HS-5 (cell line): ENCODE measurements at places on chromosomes 2 and 18.

GRCh38 chr2:96930351-96931010 lies 55.9 kb downstream of the FAM178B start:
- DNase-seq, result no peak

DNA sequence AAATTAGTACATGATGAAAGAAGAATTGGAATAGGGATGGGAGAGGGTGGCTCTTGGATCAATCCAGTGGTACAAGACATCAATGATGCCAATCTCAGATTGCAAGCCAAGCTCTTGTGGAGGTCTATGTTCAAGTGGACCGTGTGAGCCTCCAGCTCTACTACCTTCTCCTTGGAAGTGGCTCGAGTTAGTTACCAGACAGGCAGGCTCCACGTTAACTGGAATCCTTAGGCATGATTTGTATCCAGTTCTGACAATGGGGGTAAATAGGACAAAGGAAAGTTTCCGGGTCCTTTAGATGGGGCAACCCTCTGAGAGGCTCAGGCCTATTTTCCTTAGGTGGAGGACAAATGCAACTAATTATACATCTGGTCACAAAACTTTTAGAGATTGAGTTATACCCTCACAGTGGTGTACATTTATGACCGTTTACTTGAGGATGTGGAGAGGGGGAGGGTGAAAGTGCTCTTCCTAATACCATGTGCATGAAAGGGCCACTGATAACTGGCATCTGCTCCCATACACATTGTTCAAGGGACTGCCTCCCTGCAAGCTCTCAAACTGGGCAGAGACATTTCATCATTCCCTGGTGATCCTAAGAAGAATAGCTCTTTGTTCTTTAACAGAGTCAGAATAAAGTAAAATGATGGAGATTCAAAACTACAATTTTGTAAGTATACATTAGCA lies 180.2 kb downstream of the SOCS6 start:
- no peak for DNase-seq

- peak; percentile 49 for DNase-seq
Measured at GRCh38 chr2:235493775-235494715, at the start of gene AGAP1. TSS of gene AGAP1 (plus strand) at chr2:235494043.

GRCh38 chr2:113829270-113829669 lies 60.6 kb upstream of the ACTR3 start:
- no peak for DNase-seq

DNA sequence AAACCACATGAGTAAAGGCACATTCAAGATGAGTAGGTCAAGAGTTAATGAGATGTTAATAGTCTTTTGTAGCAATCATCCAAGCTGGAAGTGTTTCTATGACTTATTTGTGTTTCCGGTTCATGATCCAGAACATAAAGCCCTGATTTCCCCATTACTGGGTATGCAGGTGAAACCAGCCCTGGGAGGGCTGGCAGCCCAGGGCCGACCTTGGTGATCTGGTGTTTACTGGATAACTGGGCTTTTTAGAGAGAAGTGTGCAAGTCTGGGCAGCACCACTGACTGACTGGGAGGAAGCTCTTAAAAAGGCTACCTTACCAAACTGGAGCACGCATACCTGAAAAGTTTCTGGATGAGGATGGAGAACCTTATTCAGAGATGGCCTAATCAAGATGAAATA lies 431.6 kb upstream of the VRK2 start:
- no peak for DNase-seq

DNA sequence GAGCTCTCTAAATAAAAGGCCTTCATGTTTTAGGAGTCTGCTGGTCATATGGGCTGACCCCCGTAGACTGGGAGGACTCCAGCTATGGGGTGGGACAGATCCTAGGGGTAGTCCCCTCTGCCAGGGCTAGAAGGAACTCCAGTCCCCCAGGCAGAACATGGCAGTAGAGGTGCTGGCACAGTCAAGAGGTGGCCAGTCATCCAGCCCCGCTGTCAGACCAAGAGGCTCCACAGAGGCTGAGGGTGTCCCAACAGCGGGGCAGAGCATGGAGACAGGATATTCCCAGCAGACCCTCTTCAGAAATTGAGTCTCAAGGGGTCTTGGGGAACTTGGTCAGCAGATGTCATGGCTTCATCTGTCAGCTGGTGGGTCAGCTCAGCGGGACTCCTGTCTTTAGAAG lies 76.6 kb downstream of the LONRF2 start:
- no peak for DNase-seq

GRCh38 chr2:127027715-127028114 lies 79.2 kb downstream of the BIN1 start:
- no peak for DNase-seq

- no peak for DNase-seq
Measured at GRCh38 chr2:182818501-182818900, 47.9 kb downstream of the FRZB start.

DNA sequence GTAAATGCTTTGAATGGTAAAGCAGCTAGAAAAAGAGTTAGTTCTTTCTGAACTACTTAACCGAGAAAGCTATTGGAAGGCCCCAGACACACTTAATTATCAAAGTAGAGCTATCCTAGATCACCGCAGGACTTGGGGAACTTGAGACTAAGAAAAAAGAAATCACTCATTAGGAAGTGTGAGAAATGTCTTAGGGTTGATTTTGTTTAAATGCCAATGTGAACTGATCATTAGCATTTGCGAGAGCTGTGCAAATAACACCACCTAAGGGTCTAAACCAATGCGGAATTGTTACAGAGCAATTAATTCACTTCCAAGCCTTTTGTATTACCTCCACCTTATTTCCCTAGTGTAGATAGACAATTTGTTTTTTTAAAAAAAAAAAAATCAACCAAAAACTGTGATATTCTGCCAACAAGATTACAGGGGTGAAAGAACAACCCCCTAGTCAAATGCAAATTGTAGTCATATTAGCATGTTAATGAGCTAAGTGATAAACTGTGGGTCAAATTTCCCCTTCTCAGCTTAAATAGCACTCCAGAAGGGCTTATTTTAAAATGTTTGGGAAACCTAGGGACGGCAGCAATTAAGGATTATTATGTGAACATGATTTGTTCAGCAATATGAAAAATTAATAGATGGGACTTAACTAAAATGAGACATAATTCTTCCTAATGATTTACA lies 246.2 kb upstream of the STON1 start:
- DNase-seq, result no peak

DNA sequence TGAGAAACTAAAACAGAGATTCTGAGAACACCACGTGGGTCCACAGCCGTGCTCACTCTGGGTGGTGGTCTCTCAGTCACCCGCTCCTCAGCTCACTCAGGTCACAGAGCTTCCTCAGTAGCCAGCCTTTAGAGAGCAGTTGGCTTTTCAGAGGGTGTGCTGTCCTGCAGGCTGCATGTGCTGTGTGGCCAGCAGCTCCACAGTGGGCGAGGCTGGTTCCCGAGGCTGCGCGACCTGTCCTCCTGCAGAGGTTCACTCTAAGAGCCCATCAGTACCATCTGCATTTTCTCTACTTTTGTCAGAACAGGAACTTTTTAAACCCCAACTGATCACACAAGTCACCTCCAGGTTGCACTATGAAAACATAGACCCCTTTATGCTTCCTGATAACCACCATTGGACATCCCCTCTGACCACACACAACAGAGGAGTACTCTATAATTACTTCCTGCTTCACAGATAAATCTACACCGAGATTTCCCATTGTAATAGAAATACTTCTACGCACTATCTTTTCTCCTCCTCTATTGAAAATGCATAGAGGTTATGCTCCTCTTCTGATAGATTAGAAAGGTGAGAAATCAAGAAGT lies 93.1 kb downstream of the GYPC start:
- DNase-seq, result no peak

DNA sequence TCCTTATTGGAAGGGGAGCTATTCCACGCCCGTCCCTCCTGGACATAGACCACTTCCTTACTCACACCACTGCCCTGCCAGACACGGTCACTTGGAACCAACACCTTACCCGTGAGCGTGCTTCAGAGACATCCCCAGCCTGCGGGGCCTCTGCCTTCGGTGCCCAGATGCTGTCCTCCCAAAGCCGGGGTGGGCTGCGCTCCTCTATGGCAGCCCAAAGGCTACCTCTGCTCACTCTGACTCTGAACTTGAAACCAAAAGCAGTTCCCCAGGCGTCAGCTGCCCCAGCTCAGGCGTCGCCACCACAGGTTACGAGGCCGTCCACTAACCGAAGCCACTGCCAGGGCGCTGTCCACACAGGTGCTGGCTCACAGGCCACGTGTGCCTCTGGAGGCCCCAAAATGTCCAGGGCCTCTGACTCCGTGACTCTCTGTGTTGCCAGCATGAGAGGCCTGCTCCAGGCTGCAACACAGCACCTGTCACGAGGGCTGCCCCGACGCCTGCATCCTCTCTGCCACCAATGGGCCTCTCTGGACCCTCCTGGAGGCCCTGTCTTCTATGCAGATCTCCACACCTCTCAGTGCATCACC lies 23.8 kb downstream of the HDAC4 start:
- DNase-seq, result no peak

- DNase-seq, result no peak
Measured at GRCh38 chr2:218505754-218506371, 62.3 kb downstream of the USP37 start.

DNA sequence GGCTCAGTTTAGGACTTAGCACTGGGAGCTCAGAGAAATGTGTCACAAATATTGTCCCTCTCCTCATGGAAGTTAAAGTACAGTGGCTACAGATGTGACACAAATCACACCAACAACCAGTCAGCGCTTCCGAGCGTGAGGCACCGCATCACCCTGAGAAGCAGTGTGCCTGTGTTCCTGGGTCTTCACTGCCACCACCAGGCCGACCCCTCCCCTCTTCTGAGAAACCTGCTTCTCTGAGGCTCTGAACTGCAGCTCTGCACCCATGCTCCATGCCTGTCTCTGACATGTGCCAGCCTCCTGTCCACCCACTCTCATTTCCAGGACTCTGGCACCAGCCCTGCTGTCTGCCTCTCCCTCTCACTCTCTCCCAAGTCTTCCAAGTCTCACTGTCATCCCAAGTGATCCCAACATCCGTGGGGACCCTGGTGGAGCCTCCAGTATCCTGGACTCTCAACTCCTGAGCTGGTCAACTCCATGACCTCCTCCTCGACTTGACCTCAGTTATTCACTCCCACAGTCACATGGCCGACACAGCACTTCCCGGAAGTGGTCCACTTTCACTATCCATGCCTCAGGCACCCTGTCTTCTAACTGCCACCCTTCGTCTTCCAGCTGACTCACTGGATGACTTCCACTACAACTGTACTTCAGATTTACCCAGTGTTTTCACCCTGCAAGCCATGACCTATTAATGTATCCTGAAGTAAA lies 73.5 kb downstream of the FBXO15 start:
- DNase-seq, result no peak

DNA sequence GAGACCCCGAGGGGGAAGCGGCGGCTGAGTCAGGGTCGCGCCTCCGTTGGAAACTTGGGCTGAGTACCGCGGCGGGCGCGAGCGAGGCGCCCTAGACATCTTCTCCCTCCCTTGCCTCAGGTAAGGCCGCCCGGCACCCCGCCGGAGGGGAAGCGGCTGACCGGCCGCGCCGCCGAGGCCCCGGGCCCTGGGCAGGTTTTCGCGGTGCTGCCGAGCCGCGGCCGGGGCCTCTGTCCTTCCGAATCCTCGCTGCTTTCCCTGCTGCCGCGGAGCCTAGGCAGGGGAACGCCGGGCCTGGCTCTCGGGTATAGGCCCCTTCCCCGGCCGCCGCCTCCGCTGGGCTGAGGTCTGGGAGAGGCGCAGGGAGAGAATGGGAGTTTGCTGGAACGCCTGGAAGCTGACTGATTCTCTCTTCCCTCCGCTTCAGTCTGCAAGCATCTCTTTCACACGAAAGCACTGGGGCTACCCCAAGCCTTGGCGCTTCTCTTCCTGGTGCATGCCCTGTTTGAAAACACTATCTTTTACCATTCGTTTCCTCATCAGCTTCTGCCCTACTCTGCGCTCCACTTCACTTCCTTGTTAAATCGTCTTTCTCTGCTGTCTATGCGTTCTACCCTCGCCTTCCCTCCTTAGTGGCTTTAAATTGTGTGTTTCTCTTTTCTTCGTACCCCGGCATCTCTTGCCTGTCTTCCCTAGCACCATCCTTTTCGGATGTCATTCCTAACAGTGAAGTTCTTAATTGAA lies 652 bp downstream of the PPM1B start:
- peak; percentile 25 for DNase-seq

- no peak for DNase-seq
Measured at GRCh38 chr18:50312296-50313030, 25.0 kb upstream of the CXXC1 start.

DNA sequence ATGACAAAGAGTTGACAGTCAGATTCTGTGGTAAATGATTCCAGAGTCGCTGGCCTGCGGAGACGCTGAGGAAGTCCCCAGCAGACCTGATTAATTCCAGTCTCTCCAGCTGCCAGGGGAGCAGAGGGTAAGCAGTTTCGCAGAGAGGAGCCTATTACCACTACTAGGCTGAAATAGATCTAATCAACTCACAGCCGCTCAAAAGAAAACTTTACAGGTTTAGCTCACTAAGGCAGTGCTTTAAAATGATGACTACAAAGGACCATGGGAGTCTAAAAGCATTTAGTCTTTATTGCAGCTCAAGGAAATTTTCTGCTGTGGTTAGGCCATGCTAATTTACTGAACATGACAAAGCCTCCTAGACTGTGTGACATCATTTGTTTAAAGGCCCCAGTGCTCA lies 445.6 kb upstream of the POU3F3 start:
- DNase-seq, result no peak

DNA sequence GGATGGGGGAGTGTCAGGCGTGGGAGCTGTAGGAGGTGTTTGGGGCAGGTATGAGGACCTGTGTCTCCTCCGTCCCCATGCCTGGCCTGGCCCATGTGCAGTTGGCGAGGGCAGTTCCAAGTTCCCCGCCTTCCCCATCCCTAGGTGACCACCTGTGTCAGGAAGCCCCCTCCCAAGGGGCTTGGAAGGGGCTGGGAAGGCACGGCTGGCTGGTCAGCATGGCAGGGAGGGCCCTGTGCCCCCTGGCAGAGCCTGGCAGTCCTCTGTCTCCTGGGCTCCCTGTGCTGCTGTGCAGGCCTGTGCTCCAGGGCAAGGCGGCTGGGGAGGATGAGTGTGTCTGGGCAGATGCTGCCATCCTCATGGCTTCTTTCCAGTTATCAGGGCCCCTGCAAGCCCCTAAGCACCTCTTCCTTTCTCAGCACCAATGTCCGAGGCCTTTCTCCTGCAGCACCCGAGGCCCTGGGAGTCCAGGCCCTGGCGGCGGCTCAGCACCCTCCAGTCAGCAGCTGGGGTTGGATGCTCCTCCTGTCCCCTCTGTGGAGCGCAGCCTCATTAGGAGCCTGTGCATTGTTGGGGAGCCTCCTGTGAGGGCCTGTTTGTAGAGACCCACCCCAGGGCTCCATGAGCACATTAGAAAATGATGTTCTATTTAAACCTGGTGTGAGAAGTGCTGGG lies 101.7 kb downstream of the FAM210A start:
- no peak for DNase-seq

DNA sequence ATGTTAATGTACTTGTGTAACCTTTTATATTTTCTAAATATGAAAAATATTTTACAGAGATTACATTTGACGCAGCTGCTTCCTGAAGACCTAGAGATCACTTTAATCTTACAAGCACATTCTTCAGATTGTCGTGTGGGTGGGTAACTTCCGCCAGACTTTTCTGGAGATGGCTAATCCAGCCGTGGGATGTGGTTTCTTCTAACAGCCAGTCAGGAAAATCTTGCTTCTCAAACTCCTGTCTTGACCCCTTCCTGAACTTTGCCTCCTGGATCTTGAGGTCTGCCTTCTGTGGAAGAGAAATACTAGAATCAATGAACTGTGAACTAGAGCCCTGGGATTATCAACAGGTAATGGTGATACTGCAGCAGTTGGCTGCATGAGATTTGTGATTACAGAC lies 401.6 kb upstream of the TNP1 start:
- no peak for DNase-seq
